Activated CD8-positive, alpha-beta T cell treated with anti-CD3 and anti-CD28 coated beads for 36 hours (primary cell): ENCODE measurements at places on chromosomes 5 and 9. TPM values are rescaled to one million over a fixed set of nuclear protein-coding genes. Genes with fewer than 3 reads are reported as not detected.
A peak's percentile ranks its signal among the peaks of the same experiment; 100 is the strongest.

The ARL14EPL gene
- total RNA-seq: not detected

DNA sequence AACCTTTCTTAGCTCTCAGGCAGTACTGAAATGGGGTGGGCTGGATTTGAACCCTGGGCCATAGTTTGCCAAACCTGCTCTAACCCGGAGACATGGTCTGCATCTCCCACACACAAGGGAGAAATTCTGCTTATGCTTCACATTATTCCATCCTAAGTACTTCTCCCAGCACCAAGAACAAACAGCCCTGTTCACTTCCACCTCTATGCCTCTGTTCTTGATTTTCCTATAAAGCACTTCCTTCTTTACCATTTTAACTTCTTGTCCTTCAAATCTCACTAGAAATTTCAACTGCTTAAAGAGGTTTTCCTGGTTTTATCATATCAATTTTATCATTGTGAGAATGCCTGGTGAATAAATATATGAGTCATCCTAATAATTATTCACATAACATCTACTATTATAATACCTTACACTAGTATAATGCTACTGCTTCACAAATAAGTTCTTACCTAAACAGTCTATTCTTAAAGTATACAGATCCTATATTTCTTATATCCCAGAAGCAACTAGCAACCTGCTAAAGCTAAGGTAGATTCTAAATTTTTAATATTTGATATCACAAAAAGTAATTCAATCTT, 12.7 kb downstream of the FEM1C start:
- DNase-seq: no peak

The CDK7 gene
- 40.6 TPM for total RNA-seq

DNA sequence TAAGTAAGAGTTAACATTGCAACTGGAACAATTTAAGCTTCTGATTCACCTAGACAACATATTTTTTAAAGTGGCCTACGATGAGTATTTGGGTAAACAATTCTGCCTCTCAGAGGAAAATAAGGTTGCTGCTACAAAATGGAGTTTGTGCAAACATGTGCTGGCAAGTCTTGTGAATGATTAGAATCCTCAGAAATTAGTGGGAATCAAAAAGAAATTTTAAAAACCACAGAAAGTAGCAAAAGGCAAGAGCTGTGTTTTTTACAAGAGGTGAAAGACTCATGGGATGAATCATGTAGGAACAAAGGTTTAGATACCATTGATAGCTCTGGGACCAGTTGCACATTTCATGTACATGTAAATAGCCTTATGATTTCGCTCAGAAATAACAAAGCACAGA, 561.6 kb downstream of the TAF11L14 start:
- DNase-seq: no peak

The RANBP17 gene
- not detected for total RNA-seq

- DNase-seq: peak; percentile 11
Measured at GRCh38 chr9:78023003-78023741, 8.4 kb downstream of the GNAQ start.

The GADD45G gene
- 3.7 TPM for total RNA-seq

DNA sequence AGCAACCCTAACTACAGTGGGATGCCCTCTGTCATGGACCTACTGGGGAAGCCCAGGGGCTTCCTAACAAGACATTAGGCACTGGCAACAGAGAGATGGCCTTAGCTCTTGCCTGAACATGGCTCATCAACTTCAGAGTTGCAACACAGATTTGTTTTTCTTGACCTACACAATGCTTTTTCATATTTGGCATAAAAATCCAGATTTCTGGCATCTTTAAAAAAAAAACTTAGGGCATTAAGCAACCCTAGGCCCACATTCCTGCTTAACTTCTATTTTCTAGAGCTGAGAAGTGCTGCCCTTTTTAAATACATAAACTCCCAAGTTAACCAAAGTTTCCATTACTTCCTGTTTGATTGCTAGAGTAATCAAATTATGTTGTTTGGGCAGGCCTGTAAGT, 8.0 kb downstream of the GRIA1 start:
- no peak for DNase-seq

DNA sequence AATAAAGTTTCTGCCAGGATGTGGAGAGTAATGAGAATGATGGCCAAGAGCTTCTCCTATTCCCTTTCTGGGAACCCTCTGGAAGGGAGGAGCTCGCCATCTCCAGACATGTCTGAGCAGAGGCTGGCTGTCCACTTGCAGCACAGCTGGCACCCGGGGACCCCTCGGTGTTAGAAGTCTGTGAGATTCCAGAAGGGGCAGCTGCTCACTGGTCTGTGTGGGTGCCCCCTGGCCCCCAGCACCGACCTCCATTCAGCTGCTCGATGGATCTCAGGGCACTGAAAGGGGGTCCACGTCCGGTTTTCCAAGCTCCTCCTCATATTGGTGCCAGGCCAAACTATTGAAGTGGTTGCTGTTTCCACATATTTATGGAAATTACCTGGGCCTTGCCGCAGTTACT, 3.6 kb upstream of the FAM163B start:
- DNase-seq: no peak

The SPDL1 gene
- total RNA-seq: 40.2 TPM

- no peak for DNase-seq
Measured at GRCh38 chr5:98935206-98935605, 6.4 kb upstream of the CHD1 start.

- DNase-seq: no peak
Measured at GRCh38 chr9:65459756-65460320, 174.8 kb upstream of the FOXD4L5 start.

DNA sequence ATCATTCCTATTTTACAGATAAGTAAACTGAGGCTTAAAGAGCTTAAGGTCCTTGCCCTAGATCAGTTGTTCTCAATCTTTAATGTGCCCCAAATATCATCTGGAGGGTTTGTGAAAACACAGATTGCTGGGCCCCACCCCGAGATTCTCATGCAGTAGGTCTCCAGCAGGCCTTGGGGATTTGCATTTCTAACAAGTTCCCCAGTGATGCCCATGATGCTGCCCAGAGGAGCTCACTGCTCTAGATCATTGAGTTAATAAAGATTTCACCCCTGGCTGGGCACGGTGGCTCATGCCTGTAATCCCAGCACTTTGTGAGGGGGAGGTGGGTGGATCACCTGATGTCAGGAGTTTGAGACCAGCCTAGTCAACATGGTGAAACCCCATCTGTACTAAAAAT, 42.8 kb upstream of the RAD23B start:
- DNase-seq: no peak

The ANKRD34B gene
- not detected for total RNA-seq

DNA sequence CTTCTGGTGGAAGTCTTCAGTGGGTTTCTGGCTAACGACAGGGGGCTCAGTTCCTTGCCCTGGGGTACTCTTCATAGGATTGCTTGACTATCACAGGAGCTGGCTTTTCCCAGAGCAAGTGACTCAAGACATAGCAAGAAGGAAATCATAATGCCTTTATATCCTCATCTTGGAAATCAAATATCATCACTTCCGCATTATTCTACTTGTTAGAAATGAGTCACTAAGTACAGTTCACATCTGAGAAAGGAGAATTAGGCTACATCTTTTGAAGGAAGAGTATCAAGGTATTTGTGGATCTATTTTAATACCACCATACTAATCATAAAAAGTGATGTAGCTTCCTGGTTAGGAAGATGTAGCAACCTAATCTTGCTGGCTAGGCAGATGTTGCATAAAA, 148.2 kb upstream of the RAI14 start:
- no peak for DNase-seq

DNA sequence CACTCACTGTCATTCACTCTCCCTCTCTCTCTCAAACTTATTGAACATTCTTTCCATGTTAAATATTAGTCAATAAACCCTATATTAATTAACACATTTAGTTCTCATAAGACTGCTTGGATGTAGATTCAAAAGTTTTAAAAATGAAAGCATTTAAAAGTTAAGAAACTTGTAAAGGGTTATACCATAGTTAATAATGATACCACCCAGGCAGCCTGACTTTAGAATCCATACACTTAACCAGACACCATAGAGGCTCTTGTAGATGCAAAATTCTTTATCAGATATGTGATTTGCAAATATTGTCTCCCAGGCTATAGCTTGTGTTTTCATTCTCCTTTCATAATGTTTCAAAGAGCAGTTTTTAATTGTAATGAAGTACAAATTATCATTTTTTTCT, 335.8 kb upstream of the ACTBL2 start:
- no peak for DNase-seq
